H7 (cell line): ENCODE measurements at places on chromosomes 2 and 18. TPM values are rescaled to one million over a fixed set of nuclear protein-coding genes. Genes with fewer than 3 reads are reported as not detected.

SUPT7L gene
- 26.6 and 29.3 TPM in 2 replicates for total RNA-seq

- no peak for DNase-seq
Measured at GRCh38 chr2:165268754-165269153, 29.5 kb downstream of the SCN2A start.

GRCh38 chr2:23478087-23478932, 93.3 kb downstream of the KLHL29 start:
- peak; percentile 85 for DNase-seq

GRCh38 chr2:67871686-67872412, 191.0 kb downstream of the C1D start:
- DNase-seq, result no peak

GRCh38 chr2:219542931-219543595, 546 bp downstream of the CHPF start:
- DNase-seq, result peak; percentile 85

- no peak for DNase-seq
Measured at GRCh38 chr2:123481406-123481805, 543.7 kb upstream of the CNTNAP5 start.

GRCh38 chr18:59865241-59865986, 34.4 kb upstream of the PMAIP1 start:
- DNase-seq, result no peak

DNA sequence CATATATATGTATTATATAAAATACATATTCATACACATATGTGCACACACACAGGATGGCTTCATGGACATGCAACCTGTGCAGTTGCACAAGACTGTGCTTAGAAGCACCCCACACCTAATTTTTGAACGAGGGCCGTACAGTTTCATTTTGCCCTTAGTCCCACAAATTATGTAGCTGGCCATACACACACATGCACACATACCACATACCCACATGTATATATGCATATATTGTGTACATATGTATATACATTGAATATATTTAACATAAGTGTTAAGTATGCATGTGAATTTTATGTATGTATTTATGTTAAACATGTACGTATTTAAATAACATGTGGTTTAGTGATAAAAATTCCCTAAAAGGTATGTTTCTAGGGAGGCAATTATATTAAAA, 18.3 kb downstream of the GPATCH11 start:
- no peak for DNase-seq

SGO2 gene
- 10.8 and 17.1 TPM in 2 replicates for total RNA-seq

LONRF2 gene
- 0.04 TPM in 1 of 2 replicates, not detected in the other for total RNA-seq

- no peak for DNase-seq
Measured at GRCh38 chr2:29425866-29426265, 310.7 kb downstream of the CLIP4 start.

RNU2-63P gene
- 1,165 and 1,374 TPM in 2 replicates for total RNA-seq

DNA sequence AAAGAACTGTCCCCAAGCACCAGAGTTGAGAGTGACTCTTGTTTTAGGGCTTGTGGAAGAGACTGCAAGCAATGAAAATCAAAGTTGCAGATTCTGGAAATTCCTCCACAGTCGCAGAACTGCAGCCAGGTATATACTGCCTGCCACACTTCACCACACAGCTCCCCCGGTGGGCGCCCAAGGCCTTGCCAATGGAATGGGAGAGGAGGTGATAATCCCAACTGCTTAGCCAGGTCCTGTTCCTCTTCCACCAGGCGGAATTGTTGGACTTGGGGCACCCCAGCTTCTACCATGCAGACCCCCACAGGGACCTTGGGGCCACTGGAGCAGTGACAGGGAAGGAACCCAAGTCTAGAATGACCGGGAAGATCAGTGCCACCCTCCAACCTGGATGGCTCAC, 4.8 kb upstream of the PDIA6 start:
- DNase-seq, result peak; percentile 73

DNA sequence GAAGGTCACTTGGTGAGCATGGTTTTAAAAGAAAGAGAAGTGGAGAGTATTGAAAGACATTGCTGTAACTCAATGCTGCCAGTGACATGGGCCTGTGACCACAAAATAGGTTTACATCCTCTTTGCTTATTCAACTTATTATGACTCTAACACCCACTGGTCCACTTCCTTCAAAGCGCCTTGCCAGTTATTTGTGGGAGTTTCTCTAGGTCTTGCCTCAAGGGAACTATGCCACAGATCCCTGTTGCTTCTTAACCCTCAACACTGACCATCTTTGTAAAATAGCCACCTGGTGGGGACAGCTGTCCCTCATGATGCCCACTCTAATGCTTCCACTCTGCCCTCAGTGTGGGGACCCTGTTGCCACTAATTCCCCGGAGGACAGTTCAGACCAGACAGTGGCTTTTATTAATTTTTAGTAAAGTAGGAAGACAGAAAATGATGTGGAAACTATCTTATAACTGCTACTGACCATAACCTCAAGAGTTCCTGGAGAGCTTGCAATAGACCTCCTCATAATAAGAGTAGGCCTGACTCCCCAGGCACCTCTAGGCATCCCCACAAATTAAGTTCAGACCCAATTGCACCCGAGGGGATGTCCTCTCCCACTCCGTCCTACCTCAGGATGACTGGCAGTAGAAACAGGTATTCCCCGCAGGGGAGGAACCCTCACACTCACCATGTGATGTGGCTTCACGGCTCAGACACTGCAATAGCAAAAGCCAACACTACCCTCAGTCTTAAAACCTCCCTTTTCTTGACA, 31.3 kb upstream of the SLC25A52 start:
- no peak for DNase-seq

- no peak for DNase-seq
Measured at GRCh38 chr2:64770781-64771334, 117.1 kb upstream of the SERTAD2 start.

- no peak for DNase-seq
Measured at GRCh38 chr2:17966798-17967197, 88.3 kb downstream of the KCNS3 start.

USP34 gene
- total RNA-seq, result 48.6 and 66.6 TPM in 2 replicates

PARD3B gene
- total RNA-seq, result 1.4 and 2.3 TPM in 2 replicates

- DNase-seq, result peak; percentile 34
Measured at GRCh38 chr2:9693196-9693491, 62.3 kb upstream of the YWHAQ start.

- DNase-seq, result no peak
Measured at GRCh38 chr2:21727101-21727500, 603.3 kb downstream of the TDRD15 start.

GRB14 gene
- total RNA-seq, result 3.9 and 6.0 TPM in 2 replicates

DNA sequence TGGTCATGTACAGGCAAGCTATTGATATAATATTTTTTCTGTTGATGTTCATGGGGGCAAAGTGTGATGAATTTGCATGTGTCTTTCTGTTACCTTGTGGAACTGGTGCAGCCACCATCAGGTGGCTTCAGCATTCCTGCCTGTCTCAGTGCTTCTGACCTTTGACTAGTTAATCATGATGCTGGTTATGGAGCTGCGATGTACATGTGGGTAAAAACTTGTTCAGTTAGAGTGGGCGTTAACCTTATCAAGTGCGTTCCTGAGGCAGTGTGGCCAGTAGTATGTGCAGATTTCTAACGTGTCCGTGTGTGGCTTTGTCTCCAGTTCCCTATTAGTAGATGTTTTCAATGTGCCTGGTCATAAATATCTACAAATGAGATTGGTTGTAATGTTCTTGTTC, 127.4 kb upstream of the ZSWIM2 start:
- no peak for DNase-seq

- DNase-seq, result no peak
Measured at GRCh38 chr2:57891086-57891712, 155.4 kb upstream of the VRK2 start.

- DNase-seq, result no peak
Measured at GRCh38 chr18:12860530-12860929, 23.5 kb downstream of the PTPN2 start.

TSPYL6 gene
- total RNA-seq, result not detected in 2 replicates

OBSL1 gene
- total RNA-seq, result 155 and 158 TPM in 2 replicates

- DNase-seq, result no peak
Measured at GRCh38 chr2:126614524-126615227, 41.3 kb upstream of the GYPC start.

SOWAHC gene
- total RNA-seq, result 20.1 and 27.1 TPM in 2 replicates

GRCh38 chr2:55926246-55926645, 2.7 kb upstream of the EFEMP1 start:
- peak; percentile 59 for DNase-seq

VSNL1 gene
- total RNA-seq, result 32.8 and 34.8 TPM in 2 replicates

DNA sequence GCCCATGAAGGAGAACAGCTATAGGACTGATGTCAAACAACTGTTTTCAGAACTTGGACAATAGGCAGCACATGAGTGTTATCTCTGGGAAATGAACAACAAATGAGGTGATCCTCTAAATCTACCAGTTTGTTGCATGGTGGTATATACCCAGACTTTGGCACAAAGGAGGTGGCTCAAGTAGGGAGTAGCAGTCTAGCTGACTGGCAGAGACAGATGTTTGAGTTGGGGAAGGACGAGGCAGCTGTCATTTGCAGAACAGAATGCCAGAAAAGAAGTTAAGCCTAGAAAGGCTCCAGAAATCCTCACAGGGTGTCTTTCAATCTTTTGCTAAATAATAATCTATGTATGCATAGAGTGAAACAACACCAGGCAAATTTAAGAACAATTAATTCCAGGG, 47.4 kb downstream of the RPE start:
- DNase-seq, result no peak
